Left lung (tissue), 14 donors: ENCODE measurements at places on chromosomes 5 and 9.

- H3K27ac ChIP-seq: peak overlapping the region; percentile 99
- no peaks in the 10 kb centered on the region for H3K27me3 ChIP-seq
These were observed 490 bp downstream of the ICE1 start for GRCh38 chr5:5422819-5423515.

GRCh38 chr5:133265720-133266526 lies 214.1 kb downstream of the HSPA4 start:
- H3K4me1 ChIP-seq: no peaks in the 10 kb centered on the region
- peaks cover 4% of the 10 kb centered on the region for H3K27me3 ChIP-seq
- no peak overlapping the region for H3K4me3 ChIP-seq

DNA sequence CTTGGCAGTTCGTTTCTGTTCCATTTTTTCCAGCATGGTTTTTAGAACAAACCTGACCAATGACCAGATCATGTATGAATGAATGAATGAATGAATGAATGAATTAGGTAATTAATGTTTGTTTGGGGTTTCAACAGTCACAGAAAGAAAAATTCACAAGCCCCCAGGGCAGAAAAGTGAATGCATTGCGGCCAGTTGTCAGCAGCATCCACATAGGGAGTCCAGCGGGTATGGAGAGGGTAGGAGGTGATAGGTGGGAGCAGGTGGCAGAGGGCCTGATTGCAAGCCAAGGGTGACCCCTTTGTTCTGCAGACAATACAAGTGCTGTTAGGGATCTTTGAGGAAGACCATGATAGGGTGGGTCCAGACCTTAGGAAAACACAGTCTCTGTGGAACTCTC lies 49.7 kb upstream of the SAP30L start:
- H3K4me1 ChIP-seq: peaks cover 8% of the 10 kb centered on the region
- DNase-seq: no peak
- no peak overlapping the region for H3K4me3 ChIP-seq
- H3K36me3 ChIP-seq: peaks cover 25% of the 10 kb centered on the region

GRCh38 chr5:80915716-80916115 lies 44.4 kb upstream of the RASGRF2 start:
- H3K27me3 ChIP-seq: no peaks in the 10 kb centered on the region
- H3K27ac ChIP-seq: no peak overlapping the region
- H3K4me1 ChIP-seq: no peaks in the 10 kb centered on the region
- H3K36me3 ChIP-seq: no peaks in the 10 kb centered on the region

DNA sequence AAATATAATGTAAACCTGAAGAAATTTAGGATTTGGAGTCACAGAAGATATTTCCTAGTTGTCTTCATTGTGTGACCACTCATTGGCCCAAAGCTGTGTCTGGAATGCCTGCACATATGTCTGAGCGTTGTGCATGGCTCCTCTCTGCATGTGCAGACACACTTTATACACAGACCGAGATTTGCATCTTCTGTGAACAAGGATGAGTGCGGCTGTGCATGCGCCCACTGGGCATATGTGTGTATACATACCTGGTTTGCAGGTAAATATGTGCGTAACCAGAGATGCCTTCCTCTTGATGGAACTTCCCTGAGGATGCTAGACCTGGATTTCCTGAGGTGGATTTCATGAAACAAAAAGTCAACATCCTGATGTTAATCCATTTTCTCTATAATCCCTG lies 19.1 kb downstream of the PHF2 start:
- H3K36me3 ChIP-seq: no peaks in the 10 kb centered on the region
- H3K4me3 ChIP-seq: no peak overlapping the region
- H3K27me3 ChIP-seq: no peaks in the 10 kb centered on the region
- no peak for DNase-seq
- H3K4me1 ChIP-seq: peaks cover 52% of the 10 kb centered on the region

- no peak overlapping the region for H3K27ac ChIP-seq
- no peaks in the 10 kb centered on the region for H3K36me3 ChIP-seq
- no peak overlapping the region for H3K4me3 ChIP-seq
- peaks cover 5% of the 10 kb centered on the region for H3K4me1 ChIP-seq
These were observed 67.4 kb downstream of the ROR2 start for GRCh38 chr9:91882627-91883026.

GRCh38 chr5:178786859-178787499 lies 56.5 kb upstream of the ZNF354A start:
- H3K27ac ChIP-seq: no peak overlapping the region
- no peaks in the 10 kb centered on the region for H3K4me1 ChIP-seq
- no peaks in the 10 kb centered on the region for H3K36me3 ChIP-seq
- no peak overlapping the region for H3K4me3 ChIP-seq

GRCh38 chr5:7576023-7576715 lies 180.2 kb downstream of the ADCY2 start:
- no peak for DNase-seq
- H3K27me3 ChIP-seq: no peaks in the 10 kb centered on the region
- H3K36me3 ChIP-seq: no peaks in the 10 kb centered on the region

DNA sequence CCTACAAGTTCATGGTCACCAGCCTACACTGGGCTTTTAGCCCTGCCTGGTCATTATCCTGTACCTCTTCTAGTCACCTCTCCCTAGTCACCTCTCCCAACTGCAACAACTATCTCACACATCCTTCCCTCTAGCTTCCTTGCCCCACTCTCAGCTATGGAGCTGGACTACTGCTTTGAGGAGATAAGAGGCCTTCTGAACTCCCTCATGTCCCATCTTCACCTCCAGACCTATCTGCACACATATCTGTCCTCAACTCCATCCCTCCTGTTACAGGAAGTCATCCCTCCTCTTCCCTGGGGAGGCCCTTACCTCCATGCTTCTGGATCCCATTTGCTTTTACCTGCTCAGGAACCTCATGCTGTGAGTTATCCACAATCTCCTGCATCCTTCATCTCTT lies 5.7 kb downstream of the RPP25L start:
- no peaks in the 10 kb centered on the region for H3K36me3 ChIP-seq
- DNase-seq: no peak
- H3K4me1 ChIP-seq: peaks cover 5% of the 10 kb centered on the region
- H3K27ac ChIP-seq: no peak overlapping the region

- no peaks in the 10 kb centered on the region for H3K36me3 ChIP-seq
- H3K4me3 ChIP-seq: no peak overlapping the region
- H3K27ac ChIP-seq: no peak overlapping the region
- H3K27me3 ChIP-seq: no peaks in the 10 kb centered on the region
These were observed 175.2 kb upstream of the HAPLN1 start for GRCh38 chr5:83895860-83896259.

- H3K4me3 ChIP-seq: no peak overlapping the region
- H3K36me3 ChIP-seq: no peaks in the 10 kb centered on the region
- H3K27me3 ChIP-seq: no peaks in the 10 kb centered on the region
- no peak for DNase-seq
- no peaks in the 10 kb centered on the region for H3K4me1 ChIP-seq
These were observed 69.9 kb downstream of the TLE1 start for GRCh38 chr9:81619353-81620001.

- H3K4me3 ChIP-seq: no peak overlapping the region
- H3K27me3 ChIP-seq: no peaks in the 10 kb centered on the region
- no peaks in the 10 kb centered on the region for H3K36me3 ChIP-seq
These were observed 7.1 kb upstream of the TNFSF8 start for GRCh38 chr9:114937516-114937915.

DNA sequence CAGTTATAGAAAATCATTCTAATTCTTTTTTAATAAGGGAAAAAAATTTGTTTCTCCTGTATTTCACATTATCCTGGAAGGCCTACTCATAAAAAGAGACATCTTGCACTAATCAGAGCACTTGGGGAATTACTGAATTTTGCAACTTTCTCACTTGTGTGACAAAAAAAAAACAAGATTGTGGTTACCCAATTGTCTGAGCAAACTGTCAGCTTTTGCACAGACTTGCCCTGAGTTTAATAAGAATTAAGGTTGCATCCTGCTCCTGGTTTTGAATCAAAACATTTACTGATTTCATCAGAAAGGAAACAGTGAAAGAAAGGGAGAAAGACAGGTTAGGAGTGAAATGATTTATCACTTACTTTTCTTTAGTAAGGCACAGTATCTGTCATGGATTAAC lies 10.6 kb upstream of the SH3RF2 start:
- no peak for DNase-seq
- H3K27me3 ChIP-seq: peaks cover 5% of the 10 kb centered on the region
- no peaks in the 10 kb centered on the region for H3K36me3 ChIP-seq
- no peak overlapping the region for H3K4me3 ChIP-seq
- H3K4me1 ChIP-seq: no peaks in the 10 kb centered on the region

GRCh38 chr9:96646081-96646991 lies 8.8 kb downstream of the PRXL2C start:
- H3K27me3 ChIP-seq: no peaks in the 10 kb centered on the region
- H3K4me1 ChIP-seq: peaks cover 2% of the 10 kb centered on the region
- peaks cover 84% of the 10 kb centered on the region for H3K36me3 ChIP-seq
- peak; percentile 13 for DNase-seq
- H3K4me3 ChIP-seq: no peak overlapping the region

DNA sequence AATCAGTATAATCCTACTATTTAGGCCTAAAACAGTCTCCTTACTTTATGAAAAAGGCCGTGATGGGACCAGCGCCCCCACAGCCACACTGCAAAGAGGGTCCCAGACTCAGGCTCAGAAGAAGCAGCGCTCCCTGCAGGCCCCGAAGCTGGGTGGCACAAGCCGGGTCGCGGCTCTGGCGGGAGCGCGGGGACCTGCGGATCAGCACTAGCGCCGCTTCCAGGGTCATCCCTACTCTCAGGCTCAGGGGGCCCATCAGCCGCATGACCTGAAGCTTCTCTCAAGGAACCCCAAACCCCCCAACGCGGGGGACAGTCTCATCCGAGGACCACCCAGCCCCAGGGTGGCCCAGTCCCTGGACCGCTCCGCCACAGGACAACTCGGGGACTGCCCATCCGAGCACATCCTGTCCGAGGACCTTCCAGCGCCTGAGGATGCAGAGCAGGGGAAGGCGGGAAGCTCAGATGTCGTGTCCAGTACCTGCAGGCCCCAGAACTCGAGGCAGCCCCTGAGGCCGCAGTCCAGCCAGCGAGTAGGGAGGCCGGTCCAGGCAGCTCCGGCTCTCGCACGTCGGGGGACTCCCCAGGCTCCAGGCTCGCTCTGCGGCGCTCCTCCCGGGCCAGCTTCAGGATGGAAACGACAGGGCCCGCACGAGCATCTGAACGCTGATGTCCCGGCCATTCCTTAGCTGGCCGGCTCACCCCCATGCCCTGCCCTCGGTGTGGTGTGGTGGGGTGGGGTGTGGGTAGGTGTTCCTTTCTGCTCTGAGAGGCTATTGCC lies 32.4 kb upstream of the CDK20 start:
- H3K4me1 ChIP-seq: no peaks in the 10 kb centered on the region
- no peaks in the 10 kb centered on the region for H3K27me3 ChIP-seq
- H3K27ac ChIP-seq: no peak overlapping the region
- H3K36me3 ChIP-seq: no peaks in the 10 kb centered on the region
- no peak overlapping the region for H3K4me3 ChIP-seq

GRCh38 chr5:124596595-124597421 lies 149.6 kb downstream of the ZNF608 start:
- DNase-seq: no peak
- H3K4me3 ChIP-seq: no peak overlapping the region
- no peak overlapping the region for H3K27ac ChIP-seq
- H3K36me3 ChIP-seq: no peaks in the 10 kb centered on the region

DNA sequence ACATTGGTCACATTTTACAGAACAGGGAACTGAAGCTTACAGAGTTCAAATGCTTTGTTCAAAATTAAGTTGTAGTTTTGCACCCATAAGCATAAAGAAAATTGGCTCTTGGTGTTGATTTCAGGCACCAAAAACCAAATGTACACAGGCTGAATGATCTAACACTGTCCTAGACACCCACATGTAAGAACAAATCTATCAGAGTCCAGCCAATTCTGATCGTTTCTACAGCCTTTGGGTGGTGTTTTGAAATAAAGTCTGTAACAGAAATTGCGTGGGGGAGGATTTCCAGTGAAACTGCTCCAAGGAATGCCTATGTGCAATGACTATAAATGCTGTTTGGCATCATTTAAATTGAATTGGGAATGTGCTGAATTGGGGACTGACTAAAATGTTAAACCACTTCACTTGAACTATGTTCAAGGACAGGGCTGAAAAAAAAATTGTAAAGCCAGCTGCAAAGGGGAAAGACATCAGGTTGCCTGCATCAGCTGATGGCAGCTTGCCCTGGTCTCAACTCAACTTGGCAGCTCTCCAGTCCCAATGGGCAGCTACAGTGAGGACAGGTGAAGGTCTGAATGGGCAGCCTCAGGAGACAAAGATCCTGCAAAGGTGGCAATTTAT lies 92.2 kb upstream of the TRPC7 start:
- DNase-seq: no peak
- H3K27me3 ChIP-seq: no peaks in the 10 kb centered on the region
- no peak overlapping the region for H3K27ac ChIP-seq
- H3K36me3 ChIP-seq: no peaks in the 10 kb centered on the region
- no peak overlapping the region for H3K4me3 ChIP-seq

DNA sequence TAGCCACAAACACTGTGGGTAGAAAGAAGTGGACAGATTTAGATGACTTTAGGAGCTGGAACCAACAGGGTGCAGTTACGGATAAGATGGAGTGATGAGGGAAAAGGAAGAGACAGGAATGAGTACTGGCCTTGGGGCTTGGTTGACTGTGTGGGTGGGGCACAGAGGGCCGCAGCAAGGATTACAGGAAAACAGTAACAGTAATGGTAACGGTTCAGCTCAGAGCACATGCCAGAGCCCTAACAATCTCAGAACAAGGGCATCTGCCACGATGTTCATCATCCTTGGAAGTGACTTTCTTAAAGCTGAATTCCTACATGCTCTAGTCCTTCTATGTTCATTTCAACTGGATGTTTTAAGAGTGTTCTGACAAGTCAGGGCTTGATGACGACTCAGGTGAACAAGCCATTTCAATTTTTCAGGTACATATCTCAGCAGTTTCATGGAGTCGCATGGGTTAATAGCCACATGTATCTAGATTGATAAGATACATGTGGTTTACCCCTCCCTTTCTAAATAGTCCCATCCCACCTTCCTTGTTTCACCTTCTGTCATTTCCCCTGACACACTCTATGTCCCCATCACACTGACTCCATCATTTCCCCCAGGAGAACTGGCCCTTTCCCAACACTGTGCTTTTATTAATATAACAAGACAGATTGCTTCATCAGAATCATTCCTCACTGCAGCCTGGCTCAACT lies 65.0 kb downstream of the CEMIP2 start:
- H3K36me3 ChIP-seq: no peaks in the 10 kb centered on the region
- no peak overlapping the region for H3K27ac ChIP-seq
- H3K27me3 ChIP-seq: no peaks in the 10 kb centered on the region
- no peak for DNase-seq
- no peak overlapping the region for H3K4me3 ChIP-seq
- H3K4me1 ChIP-seq: no peaks in the 10 kb centered on the region

GRCh38 chr9:134514503-134514902 lies 127.1 kb upstream of the COL5A1 start:
- H3K4me1 ChIP-seq: no peaks in the 10 kb centered on the region
- no peak overlapping the region for H3K27ac ChIP-seq
- H3K36me3 ChIP-seq: no peaks in the 10 kb centered on the region
- H3K4me3 ChIP-seq: no peak overlapping the region
- no peaks in the 10 kb centered on the region for H3K27me3 ChIP-seq

- no peak overlapping the region for H3K4me3 ChIP-seq
- H3K27ac ChIP-seq: no peak overlapping the region
- H3K36me3 ChIP-seq: no peaks in the 10 kb centered on the region
These were observed 499.5 kb upstream of the BRINP1 start for GRCh38 chr9:119868694-119869093.
